Progenitor cell of endocrine pancreas (in vitro differentiated cells): ENCODE measurements at places on chromosomes 4 and X. TPM values are rescaled to one million over a fixed set of nuclear protein-coding genes. Genes with fewer than 3 reads are reported as not detected.
A peak's percentile ranks its signal among the peaks of the same experiment; 100 is the strongest.

DNA sequence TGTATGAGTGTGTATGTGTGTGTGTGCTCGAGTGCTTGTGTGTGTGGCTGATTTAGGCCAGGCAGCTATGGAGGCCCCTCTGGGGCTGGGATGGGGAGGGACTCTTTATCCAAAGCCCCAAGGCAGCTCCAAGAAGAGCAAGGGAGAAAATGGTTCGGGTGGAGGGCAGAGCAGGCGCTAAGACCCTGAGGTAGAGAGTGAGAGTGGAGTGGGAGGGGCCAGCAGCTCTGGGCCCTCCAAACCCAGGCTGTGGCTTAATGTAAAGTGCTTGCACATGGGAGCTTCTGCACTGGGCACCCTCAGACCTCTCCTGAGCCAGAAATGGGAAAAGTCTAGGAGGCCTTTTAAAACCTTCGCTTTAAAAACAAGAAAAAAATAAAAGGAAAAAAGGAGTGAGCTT, 233.5 kb upstream of the PSAPL1 start:
- peaks cover 13% of the 10 kb centered on the region for H3K27me3 ChIP-seq
- no peak overlapping the region for H3K4me3 ChIP-seq
- peaks cover 8% of the 10 kb centered on the region for H3K36me3 ChIP-seq
- H3K27ac ChIP-seq = no peak overlapping the region
- H3K4me1 ChIP-seq = peaks cover under 1% of the 10 kb centered on the region

DNA sequence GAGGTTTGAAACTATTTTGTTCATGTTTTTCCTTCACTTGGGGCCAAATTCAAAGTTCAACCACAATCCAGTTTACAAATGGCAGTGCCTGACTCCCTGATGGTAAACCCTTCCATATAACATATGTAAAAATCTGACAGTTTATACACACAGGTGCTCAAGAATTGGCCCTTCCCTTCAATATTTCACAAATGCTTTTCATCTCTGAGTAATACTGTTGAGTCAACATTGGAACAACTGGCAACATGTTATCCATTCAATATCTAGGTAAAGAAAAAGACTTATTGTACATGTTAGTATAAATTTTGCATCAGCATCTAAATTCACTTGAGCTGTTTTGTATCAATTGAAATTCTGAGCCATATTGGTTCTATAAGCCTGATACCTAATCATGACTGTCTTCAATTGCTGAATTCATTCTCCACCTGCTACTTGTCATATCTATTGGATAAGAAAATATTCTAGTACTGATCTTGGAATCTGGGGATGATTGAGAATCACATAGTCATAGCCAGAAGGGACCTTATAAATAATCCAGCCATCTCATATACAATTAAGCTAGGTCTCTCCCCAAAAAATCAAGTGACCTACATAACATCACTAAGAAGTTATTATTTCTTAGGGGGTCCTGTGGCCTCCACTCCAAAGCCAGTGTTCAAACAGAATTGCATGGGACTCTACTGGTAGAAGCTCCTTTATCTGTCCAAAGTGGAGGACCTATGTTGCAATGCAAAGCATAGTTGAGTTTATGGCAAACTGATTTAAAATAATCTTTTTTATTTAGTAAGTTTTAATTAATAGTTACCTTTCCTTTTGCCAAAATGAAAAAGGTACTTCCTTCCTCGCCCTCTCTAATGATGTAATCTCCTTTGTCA, 61.9 kb downstream of the PRKG2 start:
- H3K36me3 ChIP-seq = peaks cover 2% of the 10 kb centered on the region
- H3K27ac ChIP-seq = peak overlapping the region; percentile 93
- H3K4me3 ChIP-seq = peak overlapping the region; percentile 85
- no peaks in the 10 kb centered on the region for H3K27me3 ChIP-seq

The MAGED2 gene
- 244 and 247 TPM in 2 replicates for total RNA-seq

The PLAC8 gene
- total RNA-seq = 4.7 and 5.9 TPM in 2 replicates

DNA sequence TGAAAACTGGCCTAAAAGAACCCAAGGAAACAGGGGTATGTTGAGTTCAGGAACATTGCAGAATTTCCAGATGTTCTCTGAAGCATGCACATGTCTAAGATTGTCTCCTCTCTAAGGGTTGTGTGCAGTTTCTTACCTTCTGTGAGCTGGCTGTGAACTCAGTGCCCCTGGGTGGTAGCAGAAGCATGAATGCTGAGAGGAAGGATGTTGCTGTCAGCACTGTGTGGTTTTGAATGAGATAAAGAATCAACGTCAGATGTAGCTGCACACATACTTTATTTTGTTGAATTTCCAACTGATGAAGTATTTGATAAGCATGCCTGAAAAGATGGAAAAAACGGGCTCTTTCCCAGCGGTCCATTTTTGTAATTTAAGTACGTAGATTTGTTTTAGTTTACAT, 23.8 kb upstream of the CD38 start:
- no peak for DNase-seq
- no peak overlapping the region for H3K4me3 ChIP-seq
- no peaks in the 10 kb centered on the region for H3K36me3 ChIP-seq
